ENCODE measurements at places on chromosomes 3 and 15. TPM values are rescaled to one million over a fixed set of nuclear protein-coding genes. Genes with fewer than 3 reads are reported as not detected.

XIRP1 gene
- total RNA-seq: not detected

GOLGA8S gene
- total RNA-seq: 0.15 TPM

CNTN3 gene
- total RNA-seq: 1.5 TPM

ADGRG7 gene
- total RNA-seq: not detected

SNX33 gene
- 4.5 TPM for total RNA-seq

RPS27L gene
- 161 TPM for total RNA-seq

ADAMTS9 gene
- total RNA-seq: 38.3 TPM

CAMK1 gene
- total RNA-seq: 39.6 TPM

SSUH2 gene
- total RNA-seq: not detected

RYR3 gene
- total RNA-seq: not detected

OR5H6 gene
- not detected for total RNA-seq

RASL12 gene
- not detected for total RNA-seq

CPN2 gene
- total RNA-seq: not detected

MST1R gene
- 0.97 TPM for total RNA-seq

MST1 gene
- total RNA-seq: 2.7 TPM

CYP8B1 gene
- total RNA-seq: not detected

ZPLD1 gene
- not detected for total RNA-seq

STAB1 gene
- 189 TPM for total RNA-seq

CIB1 gene
- total RNA-seq: 61.7 TPM

GPR171 gene
- total RNA-seq: not detected

GUCA1C gene
- total RNA-seq: not detected

VGLL3 gene
- 3.2 TPM for total RNA-seq

RASSF1 gene
- 16.7 TPM for total RNA-seq

SPSB4 gene
- total RNA-seq: under 0.01 TPM

FBXO40 gene
- total RNA-seq: under 0.01 TPM

GP5 gene
- not detected for total RNA-seq

SLC28A2 gene
- total RNA-seq: not detected

SERINC4 gene
- not detected for total RNA-seq

IL20RB gene
- total RNA-seq: 0.65 TPM

CPEB1 gene
- not detected for total RNA-seq

GOLGA6L22 gene
- total RNA-seq: not detected

MRPL46 gene
- 24.0 TPM for total RNA-seq

CP gene
- total RNA-seq: not detected

GTF2A2 gene
- total RNA-seq: 28.9 TPM

ARHGEF26 gene
- 0.97 TPM for total RNA-seq

KLHL6 gene
- 18.2 TPM for total RNA-seq

SKOR1 gene
- total RNA-seq: not detected

CELF6 gene
- total RNA-seq: not detected

APBA2 gene
- total RNA-seq: 37.4 TPM

FRMD5 gene
- 29.0 TPM for total RNA-seq

PIF1 gene
- total RNA-seq: 12.6 TPM

COLQ gene
- 0.46 TPM for total RNA-seq

TMEM45A gene
- total RNA-seq: 2.3 TPM

SPPL2A gene
- 68.7 TPM for total RNA-seq

PCYT1A gene
- 76.7 TPM for total RNA-seq

HHLA2 gene
- total RNA-seq: not detected

ANKRD34C gene
- total RNA-seq: not detected

ARL14 gene
- not detected for total RNA-seq

MCTP2 gene
- not detected for total RNA-seq
